ENCODE measurements at places on chromosomes 4 and X. TPM values are rescaled to one million over a fixed set of nuclear protein-coding genes. Genes with fewer than 3 reads are reported as not detected.
A peak's percentile ranks its signal among the peaks of the same experiment; 100 is the strongest.

F11 gene
- total RNA-seq: not detected

DNA sequence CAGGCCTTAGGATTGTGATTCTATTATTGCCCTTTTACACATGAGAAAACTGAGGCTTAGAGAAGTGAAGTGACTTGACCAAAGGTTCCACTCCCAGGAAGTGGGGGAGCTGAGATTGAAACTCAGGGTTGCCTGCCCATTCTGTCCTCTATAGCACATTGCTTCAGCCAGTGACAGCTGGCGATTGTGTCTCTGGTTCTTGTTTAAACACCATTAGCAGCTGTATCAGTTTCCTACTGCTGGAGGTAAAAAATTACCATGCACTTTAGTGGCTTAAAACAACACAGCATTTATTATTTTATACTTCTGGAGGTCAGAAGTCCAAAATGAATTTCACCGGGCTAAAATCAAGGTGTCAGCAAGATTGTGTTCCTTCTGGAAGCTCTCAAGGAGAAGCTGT is 205.8 kb upstream of the MAMLD1 start:
- DNase-seq: no peak

DNA sequence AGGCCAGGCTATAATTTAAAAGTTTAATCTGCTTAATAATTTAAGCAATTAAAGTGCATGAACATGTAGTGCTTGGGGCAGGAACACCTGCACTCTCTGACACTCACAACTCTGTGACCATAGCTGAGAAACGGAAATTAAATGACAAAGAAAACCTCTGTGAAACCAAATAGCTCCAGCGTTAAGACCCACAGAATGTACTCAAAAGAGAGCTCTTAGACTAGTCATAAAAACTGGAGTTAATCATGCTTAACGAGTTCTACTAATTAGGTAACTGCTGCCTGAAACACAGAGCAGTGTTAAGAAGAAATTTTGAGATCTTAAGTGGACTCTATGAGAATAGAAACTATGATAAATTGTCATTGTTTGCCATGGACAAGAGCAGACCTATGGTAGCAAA is 174.4 kb upstream of the SPIN4 start:
- no peak for DNase-seq

DNA sequence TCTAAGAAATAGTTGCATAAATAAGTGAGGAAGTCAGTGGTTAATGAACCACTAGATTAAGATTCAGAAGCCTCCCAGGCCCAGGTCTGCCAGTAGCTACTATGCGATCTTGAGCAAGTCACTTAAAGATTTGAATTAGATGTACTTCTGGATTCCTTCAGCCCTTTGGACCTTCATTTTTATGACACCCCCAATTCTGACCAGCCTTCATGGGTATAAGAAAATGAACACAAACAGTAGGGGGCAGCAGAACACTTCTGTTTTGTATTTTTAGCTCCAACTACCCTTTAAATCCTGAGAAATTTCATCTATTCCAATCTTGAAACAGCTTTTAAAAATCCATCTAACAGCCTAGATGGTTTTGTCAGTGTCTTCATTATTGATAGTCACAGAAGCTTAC is 19.0 kb downstream of the TMEM47 start:
- peak; percentile 2 for DNase-seq

ZCCHC18 gene
- 0.39 TPM for total RNA-seq

PNMA6F gene
- not detected for total RNA-seq

DNA sequence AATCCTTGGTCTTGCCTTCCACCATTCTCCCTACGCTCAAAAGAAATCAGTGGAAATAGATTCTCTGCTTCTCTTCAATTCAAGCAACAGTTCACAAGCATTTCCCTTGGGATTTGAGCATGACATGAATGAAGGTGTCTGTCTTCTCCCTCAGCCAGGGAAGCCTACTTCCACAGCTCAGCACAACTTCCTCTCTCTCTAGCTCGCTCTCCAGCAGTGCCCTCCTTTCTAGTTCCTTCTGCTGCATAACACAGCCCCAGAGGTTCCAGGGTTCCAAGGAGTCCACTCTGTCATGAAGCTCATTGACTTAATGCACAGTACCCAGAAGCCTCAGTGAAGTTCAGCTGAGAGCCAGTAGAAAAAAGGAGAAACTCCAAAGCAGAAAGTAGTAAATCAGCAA is 81.3 kb downstream of the PLS3 start:
- DNase-seq: no peak

DNA sequence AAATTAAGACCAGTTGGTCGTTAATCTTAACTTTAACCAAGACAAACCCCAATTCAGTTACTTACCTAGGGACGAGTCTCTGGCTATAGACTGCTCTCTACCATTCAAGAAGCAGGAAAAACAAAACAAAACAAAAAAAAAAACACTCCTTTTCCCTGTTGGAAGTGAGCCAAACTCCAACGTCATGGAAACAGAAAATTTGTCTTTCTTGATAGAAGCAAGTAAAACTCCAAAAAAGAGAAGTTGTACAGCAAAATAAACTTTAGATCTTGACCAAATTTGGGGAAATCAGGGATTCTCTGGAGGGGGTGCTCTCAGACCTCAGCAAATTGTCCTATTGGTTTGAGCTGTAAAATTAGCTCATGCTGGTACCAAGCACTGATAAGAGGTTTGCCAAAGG is 3.7 kb downstream of the CNGA1 start:
- no peak for DNase-seq

DNA sequence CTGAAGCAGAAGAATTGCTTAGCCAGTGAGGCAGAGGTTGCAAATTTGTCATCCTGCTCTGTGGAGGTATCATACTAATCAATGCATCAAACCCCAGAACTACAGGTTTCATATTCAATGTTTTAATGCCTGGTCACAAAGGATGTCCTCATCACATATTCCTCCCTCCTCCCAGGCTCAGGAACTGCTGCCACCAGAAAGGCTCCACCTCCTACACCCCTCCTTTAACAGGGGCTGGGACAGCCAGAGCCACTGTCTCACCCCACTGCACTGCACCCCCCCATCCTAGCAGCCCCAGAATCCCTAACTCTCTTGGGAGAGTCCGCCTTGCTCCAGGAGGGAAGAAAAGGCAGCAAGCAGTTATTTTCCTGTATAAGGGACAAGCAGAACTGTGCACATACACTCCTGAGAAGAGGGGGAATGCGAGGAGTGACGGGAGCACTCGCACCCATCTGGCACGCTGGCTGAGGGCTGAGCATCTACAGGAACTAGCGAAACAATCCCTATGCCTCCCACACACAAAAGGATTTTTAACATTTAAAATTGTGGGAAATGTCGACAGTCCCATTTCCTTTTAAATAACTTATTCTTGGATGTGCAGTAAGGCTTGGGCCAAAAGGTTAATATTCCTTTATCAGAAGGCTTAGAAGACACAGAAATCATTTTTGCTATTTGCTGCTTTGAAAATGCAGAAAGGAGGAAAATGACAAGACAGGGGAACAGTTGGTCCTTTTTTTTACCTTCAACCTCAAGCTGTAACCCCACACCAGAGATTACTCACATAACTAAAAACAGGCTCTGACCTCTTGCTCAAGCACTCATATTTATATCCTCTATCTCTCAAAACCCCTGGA is 27.8 kb downstream of the CD99L2 start:
- DNase-seq: no peak

FAM9C gene
- not detected for total RNA-seq

DNA sequence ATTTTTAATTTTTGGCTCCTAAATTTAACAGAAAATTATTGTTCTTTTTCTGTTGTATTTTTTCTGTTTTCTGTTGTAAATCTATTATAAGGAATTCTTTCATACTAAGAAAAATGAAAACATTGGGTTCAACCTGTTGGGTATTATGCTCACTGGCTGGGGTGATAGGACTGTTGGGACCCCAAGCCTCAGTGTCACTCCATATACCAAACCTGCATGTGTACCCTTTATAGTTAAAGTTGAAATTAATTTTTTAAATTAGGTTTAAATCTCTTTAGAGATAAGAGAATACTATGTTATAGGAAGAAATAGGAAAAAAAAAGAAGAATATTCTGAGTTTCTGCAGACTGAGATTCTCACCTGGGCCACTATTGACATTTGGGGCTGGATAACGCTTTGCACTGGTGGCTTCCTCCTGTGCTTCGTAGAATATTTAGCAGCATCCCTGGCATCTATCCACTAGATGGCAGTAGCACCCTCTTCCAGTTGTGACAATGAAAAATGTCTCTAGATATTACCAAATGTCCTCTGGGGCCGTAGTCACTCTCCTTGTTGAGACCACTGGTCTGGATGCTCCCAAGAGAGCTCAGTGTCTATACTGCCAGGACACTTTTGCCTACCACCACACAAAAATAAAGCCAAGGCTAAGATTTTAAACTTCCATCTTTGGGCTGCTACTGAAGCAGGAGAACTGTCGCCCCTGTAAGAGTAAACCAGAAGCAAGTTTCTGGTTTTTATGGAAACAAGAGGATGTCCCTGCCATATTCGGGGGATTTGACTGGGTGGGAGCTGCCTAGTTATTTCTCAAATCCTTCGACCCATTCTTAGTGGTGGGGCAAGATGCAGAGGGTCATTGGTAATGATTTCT is 22.4 kb upstream of the CLTRN start:
- peak; percentile 16 for DNase-seq

DNA sequence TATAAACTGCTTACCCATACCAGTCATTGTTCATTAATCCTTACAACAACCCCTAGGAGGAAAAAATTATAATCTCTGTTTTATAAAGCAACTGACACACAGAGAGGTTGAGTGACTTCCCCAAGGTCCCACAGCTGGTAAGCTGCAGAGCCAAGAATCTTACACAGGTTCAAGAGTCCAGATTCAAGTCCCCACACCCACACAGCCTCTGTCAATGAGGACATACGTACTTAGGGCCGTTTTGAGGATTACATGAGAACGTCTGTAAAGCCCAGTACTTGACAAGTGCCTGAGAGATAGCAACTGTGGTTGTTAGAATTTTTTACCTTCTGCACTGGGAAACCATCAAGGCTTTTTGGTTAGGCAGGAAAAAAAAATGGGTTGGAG is 556 bp upstream of the SLC25A43 start:
- no peak for DNase-seq

MAGEC2 gene
- total RNA-seq: 79.0 TPM

DNA sequence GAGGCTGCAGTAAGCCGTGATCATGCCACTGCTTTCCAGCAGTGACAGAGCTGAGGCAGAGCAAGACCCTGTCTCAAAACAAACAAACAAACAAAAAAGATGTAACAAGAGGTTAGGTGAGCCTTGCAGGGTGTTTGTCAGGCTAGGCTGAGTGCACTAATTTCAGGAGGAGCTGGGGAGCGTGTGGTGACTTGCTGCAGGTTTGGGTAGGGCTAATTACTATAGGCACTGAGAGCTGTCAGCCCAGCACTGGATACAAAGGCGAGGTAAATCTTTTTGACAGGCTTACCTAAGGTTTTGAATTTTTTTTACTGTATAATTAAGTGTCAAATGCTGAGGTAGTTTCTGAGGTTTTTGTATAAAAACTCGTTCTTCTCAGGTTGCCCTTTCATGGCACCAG is 29.8 kb upstream of the SH3D19 start:
- DNase-seq: no peak

DNA sequence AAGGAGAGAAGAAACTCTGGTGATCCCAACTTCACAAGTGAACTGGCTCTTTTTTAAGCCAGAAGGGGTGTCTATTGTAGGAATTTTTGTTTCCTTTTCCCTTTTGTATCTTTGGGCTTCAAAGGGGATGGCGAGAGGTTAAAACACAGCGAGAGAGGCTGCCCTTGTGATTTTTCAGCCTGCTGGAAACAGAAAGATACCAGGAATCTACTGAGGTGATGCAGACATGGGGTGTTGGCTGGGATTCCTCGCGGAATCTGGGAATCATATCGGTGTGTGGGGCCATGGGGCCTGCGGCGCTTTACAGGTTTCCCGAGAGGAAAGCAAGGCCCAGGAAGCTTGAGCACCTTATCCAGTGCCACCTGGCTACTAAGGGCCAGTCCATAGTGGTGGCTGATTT is 99.4 kb upstream of the STX18 start:
- no peak for DNase-seq

- DNase-seq: no peak
Observed at GRCh38 chrX:42128587-42128986, 205.2 kb upstream of the CASK start.

ITM2A gene
- total RNA-seq: not detected

EDA2R gene
- 0.40 TPM for total RNA-seq

DNA sequence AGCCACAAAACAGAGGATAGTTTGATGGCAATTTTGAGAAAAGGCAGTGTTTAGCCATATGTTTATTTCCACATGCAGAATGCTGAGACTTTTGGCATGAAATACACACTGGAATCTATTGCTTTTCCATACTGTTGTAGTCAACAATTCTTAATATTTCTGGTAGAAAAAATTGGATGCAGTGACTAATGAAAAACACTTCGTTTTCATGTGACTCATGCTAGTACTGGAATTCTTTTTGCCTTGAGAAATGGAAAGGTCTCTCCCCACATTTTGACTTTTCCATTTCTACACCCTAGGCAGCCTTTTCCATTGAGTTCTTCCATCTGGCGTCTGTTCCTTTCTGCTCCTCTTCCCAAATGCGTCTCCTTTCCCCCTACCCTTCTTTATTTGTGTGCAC is 425.2 kb upstream of the FTHL17 start:
- no peak for DNase-seq

AMBN gene
- 0.06 TPM for total RNA-seq

- peak; percentile 11 for DNase-seq
Observed at GRCh38 chr4:124334119-124334518, 378.4 kb downstream of the ANKRD50 start.

- DNase-seq: no peak
Observed at GRCh38 chrX:5236096-5236495, 992.6 kb downstream of the NLGN4X start.

GRCh38 chrX:76029385-76029784 is 143.5 kb upstream of the PBDC1 start:
- peak; percentile 2 for DNase-seq

GRCh38 chr4:137312257-137312656 is 220.0 kb downstream of the PCDH18 start:
- DNase-seq: peak; percentile 28

- DNase-seq: no peak
Observed at GRCh38 chr4:169601016-169601771, 11.2 kb downstream of the NEK1 start.

DNA sequence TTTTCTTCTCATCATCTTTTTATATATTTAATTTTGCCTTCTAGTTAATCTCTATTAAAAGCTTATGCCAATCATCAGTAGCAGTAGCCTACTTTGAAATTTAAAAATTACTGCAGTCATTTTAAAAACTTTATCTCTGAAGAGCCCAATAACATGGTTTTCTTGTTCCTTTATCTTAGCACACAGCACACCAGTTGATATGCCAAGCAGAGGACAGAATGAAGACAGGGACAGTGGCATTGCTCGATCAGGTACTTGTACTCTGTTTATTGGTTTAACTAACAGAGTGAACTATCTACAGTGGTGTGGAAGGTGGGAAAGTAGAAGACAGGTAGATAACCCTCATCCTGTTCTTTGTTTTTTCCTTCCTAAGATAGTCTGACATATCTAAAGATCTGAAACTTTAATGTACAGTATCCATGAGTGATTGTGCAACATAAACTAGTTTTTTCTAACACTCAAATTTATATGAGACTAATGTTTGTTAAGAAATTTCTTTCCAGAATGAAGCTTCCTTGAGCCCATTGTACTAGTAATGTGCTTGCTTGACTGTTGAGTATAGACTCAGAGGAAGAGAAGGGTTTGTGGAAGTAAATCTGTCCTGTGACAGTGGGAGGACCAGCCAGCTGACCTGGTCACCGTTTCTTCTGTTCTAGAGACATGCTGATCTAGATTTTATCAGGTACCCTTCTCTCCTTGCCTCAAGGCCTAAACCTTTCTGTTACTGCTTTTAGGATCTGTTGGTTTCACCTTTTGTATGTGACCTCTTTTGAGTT is 66.6 kb downstream of the FNIP2 start:
- no peak for DNase-seq

- no peak for DNase-seq
Observed at GRCh38 chr4:105544520-105545286, 7.7 kb upstream of the ARHGEF38 start.

DLG3 gene
- 5.9 TPM for total RNA-seq

FAM47A gene
- total RNA-seq: not detected

Measured in Daoy (cell line).